GM19239 (cell line): ENCODE measurements at places on chromosomes 6 and 20.

- DNase-seq: no peak
These were observed 159.6 kb downstream of the MTHFD1L start for GRCh38 chr6:151025076-151025475.

- no peak for DNase-seq
These were observed 48.9 kb upstream of the EZR start for GRCh38 chr6:158868122-158868480.

- DNase-seq: no peak
These were observed 323.1 kb upstream of the SLC35B3 start for GRCh38 chr6:8758412-8758811.

DNA sequence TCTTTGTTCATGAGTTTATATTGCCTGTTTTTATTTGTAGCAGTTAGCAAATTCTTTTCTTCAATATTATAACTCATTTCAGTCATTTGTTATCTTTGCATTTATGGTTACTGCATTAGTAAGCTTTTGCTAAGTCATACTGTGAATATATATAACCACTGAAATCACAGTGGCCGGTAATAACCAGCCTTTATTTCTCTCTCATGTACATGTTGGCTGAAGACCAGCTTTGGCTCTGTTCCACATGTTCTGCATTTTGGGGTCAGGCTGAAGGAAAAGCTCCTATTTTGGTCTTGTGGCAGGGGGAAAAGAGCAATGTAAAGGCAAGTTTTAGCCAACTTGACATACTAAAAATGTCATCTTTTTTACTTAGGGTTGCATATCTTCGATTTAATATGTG lies 276.3 kb downstream of the BCKDHB start:
- DNase-seq: no peak

DNA sequence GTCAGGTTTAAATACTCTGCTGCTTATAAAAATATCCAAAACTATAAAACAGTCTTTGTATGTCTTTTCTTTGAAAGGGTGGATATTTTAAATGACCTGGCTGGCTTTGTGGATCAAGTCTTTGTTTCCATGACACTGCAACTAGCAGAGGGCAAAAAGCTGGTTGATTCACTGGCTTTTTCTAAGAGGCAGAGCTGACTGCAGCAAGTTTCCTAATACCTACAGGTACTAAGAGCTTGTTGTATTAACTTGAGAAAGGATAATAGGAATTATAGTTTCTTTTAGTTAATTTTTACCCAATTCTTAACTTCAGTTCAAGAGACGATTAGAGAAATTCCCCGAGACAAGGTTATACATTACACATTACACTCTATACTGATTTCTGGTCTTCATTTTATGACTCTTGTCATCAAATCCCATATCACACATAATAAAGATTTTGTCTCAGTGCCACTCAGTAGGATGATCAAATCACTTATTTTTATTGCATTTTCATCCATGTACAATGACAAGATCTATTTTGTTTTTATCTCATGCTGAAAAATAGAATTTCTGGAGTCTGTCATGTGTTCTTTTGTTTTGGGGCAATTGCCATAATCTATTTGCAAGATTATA lies 120.1 kb upstream of the RIMS1 start:
- DNase-seq: no peak

DNA sequence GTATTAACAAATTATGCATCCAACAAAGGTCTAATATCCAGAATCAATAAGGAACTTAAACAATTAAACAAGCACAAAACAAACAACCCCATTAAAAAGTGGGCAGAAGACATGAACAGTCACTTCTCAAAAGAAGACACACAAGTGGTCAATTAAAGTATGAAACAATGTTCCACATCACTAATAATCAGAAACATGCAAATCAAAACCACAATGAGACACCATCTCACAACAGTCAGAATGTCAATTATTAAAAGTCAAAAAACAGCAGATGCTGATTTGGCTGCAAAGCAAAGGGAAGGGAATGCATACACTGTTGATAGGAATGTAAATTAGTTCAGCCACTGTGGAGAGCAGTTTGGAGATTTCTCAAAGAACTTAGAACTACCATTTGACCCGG lies 129.3 kb downstream of the PFDN4 start:
- DNase-seq: no peak

- DNase-seq: no peak
These were observed 112.1 kb downstream of the FARS2 start for GRCh38 chr6:5373430-5373829.

DNA sequence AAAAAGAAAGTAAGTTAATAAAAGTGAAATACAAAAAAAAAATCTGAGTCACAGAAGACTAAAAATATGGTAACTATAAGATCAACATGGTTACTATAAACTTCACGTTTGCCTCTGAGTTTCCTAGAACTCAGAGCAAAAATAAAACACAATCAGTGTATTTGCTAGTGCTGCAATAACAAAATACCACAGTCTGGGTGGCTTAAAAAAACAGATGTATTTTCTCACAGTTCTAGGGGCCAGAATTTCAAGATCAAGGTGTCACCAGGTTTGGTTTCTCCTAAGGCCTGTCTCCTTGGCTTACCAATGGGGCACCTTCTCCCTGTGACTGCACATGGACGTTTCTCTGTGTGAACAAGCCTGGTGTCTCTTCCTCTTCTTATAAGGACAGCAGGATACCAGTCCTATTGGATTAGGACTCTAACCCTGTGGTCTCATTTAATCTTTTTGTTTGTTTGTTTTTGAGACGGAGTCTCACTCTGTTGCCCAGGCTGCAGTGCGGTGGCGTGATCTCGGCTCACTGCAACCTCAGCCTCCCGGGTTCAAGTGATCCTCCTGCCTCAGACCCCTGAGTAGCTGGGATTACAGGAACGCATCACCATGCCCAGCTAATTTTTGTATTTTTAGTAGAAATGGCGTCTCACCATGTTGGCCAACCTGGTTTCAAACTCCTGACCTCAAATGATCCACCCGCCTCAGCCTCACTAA lies 104.9 kb upstream of the LOC128125822 start:
- no peak for DNase-seq

- no peak for DNase-seq
These were observed 18.8 kb upstream of the CLPSL2 start for GRCh38 chr6:35757456-35758123.

- DNase-seq: no peak
These were observed 5.2 kb downstream of the SIRPA start for GRCh38 chr20:1900321-1900801.

DNA sequence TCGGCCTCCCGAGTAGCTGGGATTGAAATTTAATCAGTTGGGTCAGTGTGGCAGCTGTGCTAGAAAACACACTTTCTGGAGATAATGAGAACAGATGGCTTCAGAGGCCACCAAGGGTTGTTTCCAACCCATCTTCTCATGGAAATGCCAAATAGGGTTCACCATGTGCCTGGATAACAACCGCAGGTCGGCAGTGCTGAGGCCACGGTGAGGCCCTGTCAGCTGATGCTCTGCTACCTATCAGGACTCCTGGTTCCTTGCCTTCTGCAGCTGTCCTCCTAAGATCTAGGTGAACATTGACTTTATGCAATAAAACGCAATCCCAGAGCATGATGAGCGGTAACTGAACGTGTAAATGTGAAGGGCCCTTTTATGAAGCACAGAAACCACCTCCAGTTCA lies 139.3 kb upstream of the SNX9 start:
- DNase-seq: no peak

DNA sequence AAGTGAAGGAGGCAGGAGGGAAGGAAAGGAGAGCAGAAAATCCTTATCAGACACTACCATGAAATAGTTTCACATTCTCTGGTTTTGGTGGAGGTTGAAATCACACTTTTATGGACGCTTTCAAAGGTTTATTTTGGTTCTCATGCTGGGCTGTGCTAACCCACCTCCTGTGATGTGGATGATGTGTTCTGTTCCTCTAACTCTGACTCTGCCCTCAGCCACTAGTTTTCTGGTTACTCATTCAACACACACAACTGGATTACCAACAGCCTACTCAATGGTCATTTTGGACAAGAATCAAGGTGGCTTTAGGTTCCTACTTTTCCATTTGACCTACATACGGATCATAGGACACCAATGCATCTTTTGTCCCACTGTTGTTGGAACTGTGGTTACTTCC lies 522.1 kb upstream of the BTBD3 start:
- DNase-seq: no peak

GRCh38 chr6:70008189-70008588 lies 141.8 kb downstream of the COL19A1 start:
- no peak for DNase-seq

- no peak for DNase-seq
These were observed 628.9 kb downstream of the HTR1B start for GRCh38 chr6:76834399-76834798.

DNA sequence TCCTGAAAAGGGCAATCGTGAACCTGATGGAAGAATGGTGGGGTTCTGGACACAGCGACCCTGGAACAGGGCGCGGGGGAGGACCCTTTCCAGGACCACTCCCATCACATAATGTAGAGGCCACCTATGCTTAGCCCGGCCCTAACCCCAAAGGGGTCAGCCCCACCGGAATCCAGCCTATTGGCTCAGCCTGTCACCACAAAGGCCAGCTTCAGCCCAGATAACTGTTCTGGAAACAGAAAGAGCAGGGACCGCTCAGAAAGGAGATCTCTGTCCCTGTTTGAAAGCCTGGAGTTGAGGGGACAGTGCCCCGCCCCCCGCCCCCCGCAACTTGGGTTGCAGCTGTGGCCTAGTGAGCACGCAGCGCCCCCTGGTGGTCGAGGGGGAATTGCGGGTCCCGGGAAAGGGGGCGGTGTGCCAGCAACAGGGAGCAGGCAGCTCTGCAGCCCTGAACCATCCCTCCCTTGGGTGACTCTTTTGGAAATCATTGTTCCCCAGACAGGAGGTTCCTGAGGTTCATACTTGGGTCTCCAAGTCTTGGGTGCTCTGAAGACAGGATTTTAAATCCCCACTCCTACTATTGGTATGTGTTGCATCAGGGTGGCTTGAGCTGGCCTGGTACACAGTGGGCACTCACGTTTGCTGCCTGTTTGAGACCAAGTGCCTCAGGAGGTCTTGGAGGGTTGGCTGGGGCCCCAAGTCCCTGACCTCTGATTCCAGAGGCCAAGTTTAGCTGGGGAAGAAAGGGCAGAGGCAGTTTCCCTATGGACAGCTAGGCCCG lies 1.5 kb downstream of the SIGLEC1 start:
- peak; percentile 81 for DNase-seq

DNA sequence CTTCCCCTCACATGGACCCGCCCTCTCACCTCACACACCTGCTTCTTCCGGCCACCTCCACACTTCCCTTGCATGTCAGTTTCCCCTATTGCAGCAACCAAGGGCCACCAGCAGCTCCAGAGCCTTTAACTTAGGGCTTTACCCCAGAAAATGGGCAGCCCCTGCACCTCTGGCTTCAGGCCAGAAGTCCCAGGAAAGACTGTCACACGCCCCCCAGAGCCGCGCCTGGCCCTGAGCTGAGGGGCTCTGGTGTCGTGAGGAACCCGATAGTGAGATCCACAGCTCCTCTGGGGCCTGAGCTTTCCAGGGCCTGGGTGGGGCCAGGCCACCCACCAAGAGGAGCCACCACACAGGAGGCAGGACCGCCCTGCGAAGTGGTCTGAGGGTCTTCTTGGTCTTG lies 182.4 kb downstream of the DLL1 start:
- DNase-seq: no peak

GRCh38 chr20:36035745-36036144 lies 67.4 kb downstream of the CNBD2 start:
- no peak for DNase-seq

DNA sequence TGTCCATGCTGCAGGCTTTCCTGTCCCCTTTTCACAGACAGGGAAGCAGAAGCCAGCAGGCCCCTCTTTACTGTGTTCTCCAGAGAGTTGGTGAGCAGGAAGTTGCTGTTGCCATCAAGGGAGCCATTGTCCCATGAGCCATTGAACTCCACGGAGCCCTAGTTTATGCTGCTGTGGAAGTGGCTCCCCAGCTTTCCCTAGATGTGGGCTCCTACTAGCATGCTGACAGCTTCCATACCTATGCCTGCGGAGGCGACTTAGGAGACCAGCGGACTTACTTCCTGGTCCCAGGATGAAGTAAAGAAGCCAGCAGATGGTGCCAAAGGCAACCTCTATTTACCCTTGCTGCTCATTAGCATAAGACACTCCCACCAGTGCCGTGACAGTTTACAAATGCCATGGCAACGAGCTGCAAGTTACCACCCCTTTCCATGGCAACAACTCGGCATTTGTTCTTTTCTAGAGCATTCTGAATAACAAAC lies 30.8 kb upstream of the FKBP1A start:
- no peak for DNase-seq

DNA sequence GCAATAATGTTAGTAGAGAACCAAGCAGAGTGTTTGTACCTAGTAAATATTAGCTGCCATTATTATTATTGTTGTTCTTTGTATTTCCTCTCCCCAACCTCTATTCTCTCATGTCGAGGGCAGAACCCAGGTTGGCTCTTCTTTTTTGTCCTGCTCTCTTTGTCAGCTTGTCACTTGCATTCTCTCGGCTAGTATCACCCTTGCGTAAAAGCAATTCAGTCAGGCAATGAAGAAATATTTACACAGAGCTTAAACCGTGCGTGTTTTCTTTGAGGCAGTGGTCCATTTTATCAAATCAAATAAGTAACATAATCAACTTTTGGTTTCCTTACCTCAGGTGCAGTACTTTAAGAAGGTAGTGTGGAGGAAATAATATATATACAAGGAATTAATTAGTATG lies 83.9 kb downstream of the TULP4 start:
- DNase-seq: no peak

- DNase-seq: no peak
These were observed 115.2 kb downstream of the MRPL14 start for GRCh38 chr6:44012078-44012493.
